Hindlimb muscle (tissue), 1 donor: ENCODE measurements at places on chromosomes 3 and 15. TPM values are rescaled to one million over a fixed set of nuclear protein-coding genes. Genes with fewer than 3 reads are reported as not detected.

- DNase-seq = no peak
Observed at GRCh38 chr15:80982205-80982604, 7.4 kb downstream of the MESD start.

- DNase-seq = no peak
Observed at GRCh38 chr3:162428192-162428591, 931.6 kb downstream of the OTOL1 start.

- no peak for DNase-seq
Observed at GRCh38 chr15:38689522-38689921, 124.9 kb upstream of the RASGRP1 start.

DNA sequence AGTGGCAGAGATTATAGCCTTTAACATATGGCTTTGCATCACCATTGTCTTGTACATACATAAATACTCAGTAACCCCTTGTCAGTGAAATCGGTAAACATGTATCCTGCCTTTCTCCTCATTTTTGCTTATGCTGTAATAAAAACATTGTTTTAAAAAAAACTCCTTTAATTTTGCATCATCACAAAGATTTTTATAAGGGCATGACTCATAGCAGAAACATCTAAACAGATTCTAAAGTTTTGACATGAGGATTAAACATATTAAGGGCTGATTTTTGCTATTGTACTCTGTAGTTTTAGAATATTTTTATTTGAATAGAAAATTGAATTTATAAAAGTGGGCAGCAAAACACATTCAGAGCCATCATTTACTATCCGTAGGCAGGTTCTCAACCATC is 275.9 kb downstream of the ZIC4 start:
- DNase-seq = no peak

- DNase-seq = no peak
Observed at GRCh38 chr3:37945807-37946530, 44.6 kb upstream of the VILL start.

DNA sequence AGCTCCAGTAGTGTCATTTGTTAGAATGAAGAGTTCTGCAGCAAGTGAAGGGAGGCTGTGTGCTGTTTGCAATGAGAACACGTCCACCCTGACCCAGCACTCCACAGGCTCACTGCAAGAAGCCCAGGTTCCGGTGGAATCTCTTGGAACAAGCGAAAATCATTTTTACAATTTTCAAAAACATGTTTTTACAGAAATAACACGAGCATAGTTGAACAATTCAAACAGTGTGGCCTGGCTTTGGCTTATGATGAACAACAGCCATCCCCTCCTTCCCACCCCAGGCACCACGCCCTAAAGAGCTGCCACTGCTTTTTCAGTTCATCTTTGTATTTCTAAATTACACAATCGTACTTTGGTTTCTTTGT is 59.5 kb upstream of the KY start:
- no peak for DNase-seq

DNA sequence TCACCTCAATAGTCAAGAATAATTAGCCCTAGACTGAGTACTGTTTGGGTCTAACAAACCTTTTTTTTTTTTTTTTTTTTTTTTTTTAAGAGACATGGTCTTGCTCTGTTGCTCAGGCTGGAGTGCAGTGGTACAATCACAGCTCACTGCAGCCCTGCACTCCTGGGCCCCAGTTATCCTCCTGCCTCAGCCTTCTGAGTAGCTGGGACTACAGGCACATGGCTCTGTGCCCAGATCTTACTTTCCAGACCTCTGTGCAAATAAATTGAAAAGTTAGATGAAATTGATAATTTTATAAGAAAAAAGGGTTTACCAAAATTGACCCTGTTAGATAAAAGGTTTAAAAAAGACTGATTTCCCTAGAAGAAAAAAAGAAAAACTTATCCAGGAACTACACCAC is 79.0 kb downstream of the NR2E3 start:
- DNase-seq = no peak

DNA sequence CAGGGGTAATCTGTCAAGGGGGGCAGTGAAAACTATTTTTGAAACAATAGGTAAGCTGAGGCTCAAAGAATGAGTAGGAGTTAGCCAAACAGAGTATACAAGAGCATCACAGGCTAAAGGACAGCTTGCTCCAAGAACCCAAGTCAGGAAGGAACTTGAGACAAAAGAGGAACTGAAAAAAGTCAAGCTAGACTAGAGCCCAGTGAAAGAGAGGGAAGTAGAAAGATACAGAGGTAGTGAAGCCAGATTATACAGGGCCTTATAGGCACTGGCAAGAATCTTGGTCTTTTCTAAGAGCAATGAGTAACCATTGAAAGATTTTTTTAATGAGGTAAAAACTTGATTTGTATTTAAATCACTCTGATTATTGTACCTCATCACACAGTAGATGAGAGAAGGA is 69.9 kb downstream of the FILIP1L start:
- no peak for DNase-seq

- DNase-seq = no peak
Observed at GRCh38 chr3:156149876-156150275, 29.5 kb downstream of the KCNAB1 start.

- no peak for DNase-seq
Observed at GRCh38 chr3:165156757-165157420, 39.3 kb downstream of the SLITRK3 start.

DNA sequence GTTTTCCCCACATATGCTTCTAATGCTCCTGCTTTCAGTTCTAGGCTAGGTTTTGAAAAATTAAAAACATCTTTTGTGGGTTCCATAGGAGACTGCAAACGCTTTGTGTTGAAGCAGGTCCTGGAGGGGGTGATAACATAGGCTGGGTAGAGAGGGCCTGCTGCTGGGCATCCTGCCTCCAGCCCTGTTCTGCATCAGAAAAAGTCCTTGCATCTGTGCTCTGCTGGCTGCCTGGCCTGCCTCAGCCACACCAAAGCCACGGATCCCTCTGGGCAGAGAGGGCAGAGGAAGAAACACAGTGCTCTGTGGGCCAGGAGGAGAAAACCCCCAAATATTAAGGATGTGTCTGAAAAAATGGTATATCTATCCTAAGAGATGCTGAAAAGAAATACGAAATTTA is 3.9 kb upstream of the ARPP21 start:
- no peak for DNase-seq

DNA sequence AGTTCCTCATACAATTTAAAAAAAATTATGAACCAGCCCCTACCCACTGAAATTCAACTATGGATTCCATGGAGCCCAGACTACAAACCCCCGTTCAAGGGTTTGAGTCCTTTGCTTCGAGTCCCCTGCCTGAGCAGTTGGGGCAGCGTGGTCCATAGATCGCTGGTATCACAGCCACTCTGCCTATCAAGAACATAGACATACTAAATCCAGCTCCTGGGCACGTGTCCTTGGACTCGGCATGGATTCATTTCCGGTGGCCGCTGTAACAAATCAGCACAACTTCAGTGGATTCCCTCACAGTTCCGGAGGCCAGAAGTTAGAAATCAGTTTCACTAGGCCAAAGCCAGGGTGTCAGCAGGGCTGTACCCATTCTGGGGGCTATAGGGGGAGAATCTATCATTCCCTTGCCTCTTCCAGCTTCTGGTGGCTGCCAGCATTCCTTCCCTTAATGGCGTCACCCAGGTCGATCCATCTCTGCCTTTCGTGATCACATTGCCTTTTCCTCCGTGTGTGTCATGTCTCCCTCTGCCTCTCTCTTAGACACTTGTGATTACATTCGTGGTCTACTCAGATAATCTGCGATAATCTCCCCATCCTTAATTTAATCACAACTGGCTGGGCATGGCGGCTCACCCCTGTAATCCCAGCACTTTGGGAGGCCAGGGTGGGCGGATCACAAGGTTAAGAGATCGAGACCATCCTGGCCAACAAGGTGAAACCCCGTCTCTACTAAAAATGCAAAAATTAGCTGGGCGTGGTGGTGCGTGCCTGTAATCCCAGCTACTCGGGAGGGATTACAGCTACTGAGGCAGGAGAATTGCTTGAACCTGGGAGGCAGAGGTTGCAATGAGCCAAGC is 4.6 kb upstream of the TMEM44 start:
- no peak for DNase-seq

Gene FBXO40
- polyA plus RNA-seq = 2.6 TPM

Gene GRIP2
- polyA plus RNA-seq = 30.7 TPM

Gene SYNM
- 79.5 TPM for polyA plus RNA-seq
